ENCODE measurements at places on chromosomes 5 and 9.

DNA sequence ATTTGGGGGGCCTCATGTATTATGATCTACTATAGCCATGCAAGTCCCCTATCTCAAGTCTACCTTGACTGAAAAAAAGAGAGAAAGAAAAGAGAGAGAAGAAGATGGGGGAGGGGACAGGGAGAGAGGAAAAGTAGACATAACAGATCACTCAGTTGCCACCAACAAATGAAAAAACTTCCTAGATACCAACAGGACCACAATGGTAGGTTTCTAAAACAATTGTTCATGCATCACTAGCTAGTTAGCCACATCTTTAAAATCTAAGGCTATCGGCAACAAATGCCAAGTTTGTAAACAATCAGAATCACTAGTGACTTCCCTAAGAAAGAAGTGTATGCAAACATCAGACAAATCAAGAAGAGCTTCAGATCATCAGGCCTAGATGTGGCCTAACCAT is 328.2 kb downstream of the BNC2 start:
- DNase-seq: no peak

DNA sequence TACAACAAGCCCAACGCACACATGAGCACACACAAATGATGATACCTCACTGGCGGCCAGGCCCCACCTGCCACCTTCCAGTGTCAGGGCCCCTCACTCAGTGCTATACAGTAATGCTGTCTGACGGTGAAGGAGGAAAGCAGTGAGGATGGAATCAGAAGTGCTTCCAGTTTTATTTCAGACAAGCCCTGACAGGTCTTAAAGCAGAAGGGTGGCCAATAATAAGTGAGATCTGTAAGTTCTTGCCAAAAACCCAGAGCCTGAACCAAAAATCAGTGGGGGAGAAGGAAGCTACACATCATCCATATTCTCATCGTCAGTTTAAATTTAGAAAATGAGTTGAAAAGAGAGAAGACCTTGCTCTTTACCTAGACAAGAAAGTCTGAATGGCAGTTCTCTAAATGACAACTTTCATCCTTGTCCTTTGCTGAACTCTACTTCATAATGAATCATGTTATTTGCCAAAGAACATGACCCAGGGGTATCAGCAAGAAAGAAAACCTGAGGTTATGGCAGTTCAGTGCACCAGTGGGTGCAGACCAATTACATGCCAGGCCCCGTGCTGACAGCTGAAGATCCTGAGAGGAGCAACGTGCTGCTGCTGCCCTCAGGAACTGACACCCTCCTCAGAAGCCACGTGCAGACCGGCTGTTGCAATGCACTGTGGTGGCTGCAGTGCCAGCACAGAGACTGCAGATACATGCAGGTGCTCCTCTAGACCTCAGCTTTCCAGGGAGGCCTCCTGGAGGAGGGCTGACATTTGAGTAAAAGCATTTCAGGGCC is 118.7 kb downstream of the DROSHA start:
- no peak for DNase-seq

DNA sequence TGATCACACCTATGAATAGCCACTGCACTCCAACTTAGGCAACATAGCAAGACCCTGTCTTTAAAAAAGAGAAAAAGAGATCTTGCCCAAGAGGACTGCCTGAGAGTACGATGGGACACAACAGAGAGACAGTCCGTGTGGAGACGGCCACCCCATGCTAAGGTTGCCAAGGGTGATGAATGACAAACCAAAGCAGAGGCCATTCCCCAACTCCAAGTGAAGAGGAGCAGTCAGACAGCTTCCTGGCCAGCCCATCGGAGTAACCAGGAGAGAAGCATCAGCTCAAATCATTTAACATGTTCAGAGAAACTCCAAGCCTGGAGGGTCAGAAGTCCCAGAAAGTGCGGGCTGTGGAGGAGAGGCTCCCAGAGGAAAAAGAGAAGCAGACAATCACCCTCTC is 63.9 kb upstream of the SUB1 start:
- no peak for DNase-seq

GRCh38 chr5:62547945-62548630 is 30.5 kb upstream of the LRRC70 start:
- DNase-seq: no peak

DNA sequence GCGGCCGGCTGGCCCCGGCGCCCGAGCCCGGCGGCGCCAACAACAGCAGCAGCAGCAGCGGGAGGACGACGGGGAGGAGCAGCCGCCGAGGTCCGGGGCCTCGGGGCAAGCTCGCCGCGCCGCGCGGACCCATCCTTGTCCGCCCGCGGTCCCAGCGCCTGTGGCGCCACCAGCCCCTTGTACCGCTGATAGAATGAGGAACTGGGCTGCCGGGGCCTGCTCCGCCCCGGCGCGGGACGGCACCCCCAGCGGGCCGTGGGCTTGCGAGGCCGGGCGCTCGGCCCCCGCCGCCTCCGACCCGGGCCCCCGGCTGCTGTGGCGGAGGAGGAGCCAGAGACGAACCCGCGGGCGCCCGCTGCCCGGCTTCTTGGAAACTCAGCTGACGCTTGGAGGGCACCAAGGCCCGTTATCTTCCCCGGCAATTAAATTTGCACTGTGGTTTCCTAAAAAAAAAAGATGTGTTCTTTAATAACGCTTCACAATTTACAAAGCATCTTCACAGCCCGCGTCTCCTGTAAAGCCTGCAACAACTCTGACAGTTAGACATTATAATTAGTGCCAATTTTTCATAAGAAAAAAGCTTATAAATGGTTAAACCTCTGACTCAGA is at the start of gene ARSB:
TSS of gene ARSB (minus strand) at position 195 of the 609 bp plus-strand sequence. CDS start at position 133, 62 bp downstream.
- no peak for DNase-seq

DNA sequence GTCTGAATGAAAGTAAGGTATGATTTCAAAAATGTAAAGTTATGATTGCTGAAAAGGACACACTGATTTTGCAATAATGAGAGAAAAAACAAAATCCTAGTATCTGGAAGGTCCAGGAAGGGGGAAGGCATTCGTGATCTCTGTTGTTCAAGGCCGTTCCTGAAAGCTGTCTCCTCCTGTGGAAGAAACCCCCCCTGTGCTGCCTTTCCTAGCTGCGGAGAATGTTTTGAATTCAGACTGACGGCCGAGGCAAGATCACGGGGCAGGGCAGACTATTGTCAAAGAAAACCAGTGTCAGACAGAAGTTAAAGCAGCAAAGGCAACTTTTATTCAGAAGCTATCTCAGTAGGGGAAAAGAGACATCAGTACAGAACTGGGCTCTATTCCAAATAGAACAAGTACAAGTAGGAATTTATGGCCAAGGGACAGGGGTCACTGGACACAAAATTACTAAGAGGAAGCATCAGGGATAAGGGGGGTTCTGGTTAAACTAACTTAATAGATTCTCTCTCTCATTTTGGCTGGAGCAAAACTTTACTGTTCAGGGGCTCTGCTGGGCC is 61.9 kb upstream of the IGFBPL1 start:
- DNase-seq: no peak

DNA sequence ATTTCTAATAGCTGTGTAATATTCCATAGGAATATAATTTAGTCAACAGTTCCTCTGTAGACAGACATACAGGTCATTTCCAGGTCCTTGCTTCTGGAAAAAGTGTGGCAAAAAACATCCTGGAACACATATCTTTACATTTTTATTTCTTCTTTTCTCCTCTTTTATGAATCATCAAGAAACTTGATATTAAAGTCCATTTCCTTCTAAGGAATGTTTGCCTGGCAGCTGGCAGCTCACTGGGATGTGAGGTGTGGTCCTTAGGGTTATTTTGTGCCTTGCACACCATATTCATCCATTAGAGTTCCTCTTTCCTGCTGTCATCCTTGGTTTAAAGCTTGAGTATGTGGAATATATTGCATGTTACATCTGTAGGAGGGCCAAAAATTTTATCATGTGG is 122.0 kb downstream of the GALNT10 start:
- DNase-seq: no peak

DNA sequence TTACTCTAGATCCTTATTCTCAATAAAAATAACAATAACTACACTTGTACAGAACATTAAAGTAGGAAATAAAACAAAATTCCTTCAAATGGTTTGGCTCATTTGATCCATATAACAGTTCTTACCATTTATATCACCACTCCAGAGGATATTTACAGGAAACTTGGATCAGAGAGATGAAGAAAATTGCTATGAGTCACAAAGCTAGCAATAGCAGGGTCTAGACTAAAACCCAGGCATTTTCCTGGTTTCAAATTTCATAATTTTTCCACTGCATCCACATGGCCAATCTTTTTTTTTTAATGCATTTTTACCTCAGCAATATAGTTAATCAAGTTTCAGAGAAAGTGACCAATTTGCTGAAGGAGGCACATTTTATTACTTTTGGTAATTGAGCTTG is 299.2 kb downstream of the ELAVL2 start:
- DNase-seq: no peak

GRCh38 chr5:129019401-129019908 is 54.2 kb downstream of the SLC27A6 start:
- no peak for DNase-seq

DNA sequence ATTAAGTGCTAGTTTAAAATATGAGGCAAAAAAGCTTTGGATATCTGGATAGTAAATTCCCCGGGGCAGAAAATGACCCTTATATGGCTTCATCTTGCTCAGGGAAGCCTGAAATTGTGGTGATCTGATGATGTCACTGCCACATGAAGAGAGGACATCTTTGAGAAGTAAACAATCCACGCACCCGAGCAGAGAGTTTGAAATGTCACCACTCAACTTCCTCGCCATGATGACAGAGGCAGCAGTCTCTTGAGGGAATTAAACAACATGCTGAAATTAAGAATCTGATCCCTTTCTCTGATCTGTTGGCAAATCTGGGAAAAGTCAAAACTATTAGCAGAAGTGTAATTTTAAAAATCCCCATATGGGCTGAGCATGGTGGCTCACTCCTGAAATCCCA is 110.0 kb downstream of the TLE1 start:
- DNase-seq: no peak

DNA sequence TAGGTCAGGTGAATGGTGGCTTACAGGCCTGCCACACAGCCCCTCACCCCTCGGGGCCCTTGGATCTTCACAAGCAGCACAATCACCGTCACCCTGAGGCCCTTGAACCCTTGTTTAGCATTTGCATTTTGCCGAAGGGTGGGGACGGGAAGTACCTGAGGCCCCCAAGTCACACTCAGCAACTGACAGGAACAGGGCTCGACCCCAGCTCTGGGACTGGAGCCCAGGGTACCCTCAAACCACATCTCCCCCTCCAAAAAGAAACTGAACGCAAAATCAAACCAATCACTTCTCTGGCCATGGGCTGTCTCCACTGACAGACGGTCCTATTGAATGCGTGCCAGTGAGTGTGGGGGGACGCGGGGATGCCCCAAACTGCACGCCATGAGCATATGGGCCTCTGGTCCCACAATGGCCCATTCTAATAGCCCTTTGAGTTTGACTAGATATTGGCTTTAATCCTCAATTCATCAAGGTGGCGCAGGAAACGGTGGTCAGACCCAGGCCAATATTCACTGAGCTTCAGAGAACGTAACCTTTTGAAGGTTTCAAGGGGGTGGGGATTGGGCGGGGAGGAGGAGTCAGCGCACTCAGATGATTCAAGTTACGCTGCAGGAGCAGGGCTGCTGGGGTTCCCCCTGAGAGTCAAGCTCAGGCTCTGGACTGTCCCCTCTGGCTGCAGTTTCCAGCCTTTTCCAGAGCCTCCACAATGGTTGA is 176.0 kb downstream of the DAB2IP start:
- no peak for DNase-seq

DNA sequence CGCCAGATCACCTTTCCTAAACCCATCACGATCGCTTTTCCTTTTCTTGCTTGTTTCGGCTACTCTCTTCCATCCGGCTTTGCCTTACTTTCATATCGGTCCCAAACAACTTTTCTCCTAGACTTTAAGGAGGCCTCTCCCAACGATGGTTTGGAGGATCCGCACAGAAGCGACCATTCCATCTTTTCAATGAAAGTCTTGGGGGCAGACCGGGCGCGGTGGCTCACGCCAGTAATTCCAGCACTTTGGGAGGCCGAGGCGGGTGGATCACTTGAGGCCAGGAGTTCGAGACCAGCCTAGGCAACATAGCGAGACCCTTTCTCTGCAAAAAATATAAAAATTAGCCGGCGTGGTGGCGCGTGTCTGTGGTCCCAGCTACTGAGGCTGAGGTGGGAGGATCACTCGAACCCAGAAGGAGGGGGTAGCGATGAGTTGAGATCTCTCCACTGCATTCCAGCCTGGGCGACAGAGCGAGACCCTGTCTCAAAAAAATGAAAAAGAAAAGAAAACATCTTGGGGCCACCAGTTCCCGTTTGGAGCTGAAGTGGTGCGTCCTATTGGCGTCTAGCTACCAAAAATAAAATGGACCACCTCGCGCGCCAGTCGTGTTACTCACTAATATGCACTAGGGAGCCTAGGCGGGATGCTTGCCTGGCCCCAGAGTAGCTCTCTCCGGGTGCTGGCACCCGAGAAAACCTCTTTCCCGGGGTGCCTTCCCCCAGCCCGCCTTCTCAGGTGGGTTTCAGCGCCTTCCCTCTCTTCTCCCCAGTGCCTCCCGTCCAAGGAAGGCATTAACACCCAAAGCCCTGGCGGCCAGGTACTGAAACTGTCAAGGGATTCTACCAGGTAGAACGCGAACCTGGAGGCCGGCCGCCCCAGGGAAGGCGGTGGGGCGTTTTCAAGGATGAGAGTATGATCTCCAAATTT is 800 bp upstream of the AP3B1 start:
- DNase-seq: no peak

- DNase-seq: no peak
Measured at GRCh38 chr9:127133739-127134167, 11.3 kb upstream of the ANGPTL2 start.

DNA sequence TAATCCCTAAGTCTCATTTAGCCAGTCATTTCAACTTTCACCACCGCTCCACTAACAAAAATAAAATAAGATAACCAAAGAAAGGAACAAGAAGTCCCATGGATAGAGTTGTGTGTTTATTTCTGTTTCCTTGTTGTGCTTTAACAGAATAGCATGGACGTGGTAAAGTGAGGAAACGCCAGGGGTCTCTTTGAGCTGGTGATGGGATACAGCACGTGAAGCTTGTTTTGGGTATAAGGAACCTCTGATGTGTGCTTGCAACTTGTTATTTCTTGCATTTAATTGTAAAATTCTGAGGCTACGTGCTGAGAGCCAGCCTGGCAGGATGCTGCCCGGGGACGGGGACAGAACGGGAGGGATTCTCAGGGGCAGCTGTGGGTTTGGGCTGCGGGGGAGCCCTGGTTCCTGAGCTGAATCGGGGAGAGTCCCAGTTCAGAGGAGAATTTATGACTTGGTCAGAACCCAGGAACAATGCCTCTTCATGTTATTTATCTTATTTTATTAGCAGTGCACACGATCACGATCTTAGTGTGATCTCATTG is 63.4 kb downstream of the ANKRD33B start:
- no peak for DNase-seq

Measured in right renal pelvis (tissue), 4 donors.